Adipocyte (in vitro differentiated cells): ENCODE measurements at places on chromosomes 1 and 21.
A peak's percentile ranks its signal among the peaks of the same experiment; 100 is the strongest.

GRCh38 chr1:94070865-94071264 lies 50.1 kb downstream of the ABCA4 start:
- no peak for DNase-seq

GRCh38 chr1:7268983-7269382 lies 483.7 kb downstream of the CAMTA1 start:
- no peak for DNase-seq

DNA sequence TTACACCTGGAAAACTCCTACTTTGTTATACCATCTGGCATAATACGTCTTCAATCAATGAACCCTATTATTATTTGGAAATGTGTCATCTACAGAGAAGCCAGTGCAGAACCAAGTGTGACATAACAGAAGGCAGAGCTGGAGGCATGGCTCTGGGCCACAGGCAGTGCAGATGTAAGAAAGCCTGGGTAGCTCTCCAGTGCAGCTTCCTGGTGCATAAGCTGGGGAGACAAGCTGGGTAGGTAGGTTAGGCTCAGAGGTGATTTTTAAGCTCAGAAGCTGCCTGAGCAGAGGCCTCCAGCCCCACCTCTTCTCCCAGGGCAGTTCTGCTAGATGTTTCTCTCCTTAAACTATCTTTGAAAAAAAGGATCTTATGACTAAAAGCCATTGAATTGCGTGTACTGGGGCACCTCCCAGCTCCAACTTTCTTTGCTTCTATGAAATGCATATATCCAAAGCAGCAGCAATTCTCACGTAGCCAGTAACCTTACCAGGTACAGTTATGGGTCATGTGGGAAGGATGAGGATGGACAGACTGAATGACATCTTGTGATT lies 30.7 kb downstream of the AKNAD1 start:
- DNase-seq, result no peak

DNA sequence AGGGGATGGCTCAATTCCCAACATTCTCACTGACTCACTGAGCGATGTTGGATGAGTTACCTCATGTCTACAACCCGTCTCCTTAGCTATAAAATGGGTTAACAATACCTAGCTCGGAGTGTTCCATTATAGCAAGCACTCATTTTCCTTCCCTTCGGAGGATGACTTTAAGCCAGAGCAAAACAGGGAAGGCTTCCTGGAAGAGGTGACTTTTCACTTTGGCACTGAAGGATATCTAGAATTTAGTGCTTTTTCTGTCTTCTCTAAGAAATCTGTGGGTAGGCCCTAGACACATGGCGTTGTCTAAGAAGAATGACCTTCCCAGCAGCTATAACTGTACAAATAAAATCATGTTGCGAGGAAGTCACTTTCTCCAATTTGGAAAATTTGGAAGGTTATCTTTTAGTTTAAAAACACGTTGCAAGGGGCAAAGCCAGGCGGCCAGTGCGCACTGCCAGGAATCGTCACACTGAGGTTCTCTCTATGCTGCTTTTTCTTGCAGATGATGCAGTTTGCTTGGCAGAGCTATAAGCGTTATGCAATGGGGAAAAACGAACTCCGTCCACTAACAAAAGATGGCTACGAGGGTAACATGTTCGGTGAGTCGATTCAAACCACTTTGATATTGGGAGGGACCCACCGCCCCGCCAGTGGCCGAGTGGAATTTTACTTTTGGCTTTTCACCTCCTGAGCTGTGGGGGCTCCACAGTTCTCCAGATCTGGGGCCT lies 69.5 kb downstream of the MAN1C1 start:
- no peak for DNase-seq

GRCh38 chr1:40394491-40395172 lies 21.1 kb downstream of the SMAP2 start:
- DNase-seq, result peak; percentile 51

DNA sequence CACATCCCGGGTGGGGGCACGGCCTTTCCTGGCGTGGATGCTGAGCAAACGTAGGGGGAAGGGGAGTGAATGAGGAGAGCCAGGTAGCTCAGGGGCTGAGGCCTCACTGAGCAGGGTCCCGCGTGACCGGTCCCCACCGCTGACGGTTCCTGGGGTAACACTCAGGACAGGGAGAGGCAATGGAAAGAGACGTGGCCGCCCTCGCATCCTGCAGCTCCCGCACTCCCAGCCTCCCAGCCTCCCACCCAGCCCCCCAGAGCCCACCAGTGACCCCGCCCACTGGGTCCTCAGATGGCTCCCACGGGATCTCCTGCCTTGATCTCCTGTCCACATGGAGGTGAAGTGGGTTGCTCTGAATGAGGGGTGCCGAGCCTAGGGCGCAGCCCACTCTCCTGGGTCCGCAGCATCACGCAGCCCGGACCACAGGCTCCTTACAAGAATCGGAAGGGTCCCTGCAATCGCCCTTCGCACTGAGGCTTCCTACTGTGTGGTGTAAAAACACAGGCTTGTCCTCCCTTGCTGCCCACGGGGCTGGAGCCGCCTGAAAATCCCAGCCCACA lies 2.4 kb downstream of the TSPEAR start:
- DNase-seq, result no peak
